ENCODE measurements at places on chromosomes 2 and 18. TPM values are rescaled to one million over a fixed set of nuclear protein-coding genes. Genes with fewer than 3 reads are reported as not detected.

The TMEFF2 gene
- total RNA-seq = not detected

The TUBA3E gene
- not detected for total RNA-seq

The NOL4 gene
- total RNA-seq = not detected

The SCTR gene
- not detected for total RNA-seq

The IAH1 gene
- 86.0 TPM for total RNA-seq

DNA sequence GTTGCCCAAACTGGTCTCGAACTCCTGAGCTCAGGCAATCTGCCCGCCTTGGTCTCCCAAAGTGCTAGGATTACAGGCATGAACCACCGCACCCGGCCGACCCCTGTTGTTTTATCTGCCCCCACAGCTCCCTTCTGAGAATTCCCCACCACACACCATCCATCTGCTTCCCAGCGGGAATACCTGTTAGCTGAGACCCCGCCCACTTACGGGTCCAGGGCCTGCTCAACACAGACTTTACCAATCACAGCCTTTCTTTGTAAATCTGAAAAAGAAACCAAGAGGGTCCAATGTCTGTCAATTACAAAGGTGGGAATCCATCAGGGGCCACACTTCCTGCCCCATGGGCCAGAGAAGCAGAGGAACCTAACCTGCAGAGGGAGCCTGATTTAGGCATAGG is 14.2 kb upstream of the CABLES1 start:
- no peaks in the 10 kb centered on the region for H3K27me3 ChIP-seq
- no peak overlapping the region for H3K27ac ChIP-seq
- DNase-seq = no peak
- H3K4me3 ChIP-seq = no peak overlapping the region
- no peaks in the 10 kb centered on the region for H3K4me1 ChIP-seq

GRCh38 chr2:172806996-172807395 is 71.4 kb downstream of the RAPGEF4 start:
- no peak overlapping the region for H3K27ac ChIP-seq
- no peaks in the 10 kb centered on the region for H3K27me3 ChIP-seq
- DNase-seq = no peak
- H3K36me3 ChIP-seq = no peaks in the 10 kb centered on the region
- H3K4me1 ChIP-seq = no peaks in the 10 kb centered on the region

GRCh38 chr2:54444503-54444902 is 11.6 kb upstream of the SPTBN1 start:
- no peaks in the 10 kb centered on the region for H3K4me1 ChIP-seq
- DNase-seq = no peak
- H3K27ac ChIP-seq = no peak overlapping the region
- H3K36me3 ChIP-seq = no peaks in the 10 kb centered on the region

GRCh38 chr2:236178890-236179235 is 10.7 kb upstream of the GBX2 start:
- H3K27me3 ChIP-seq = peaks cover 23% of the 10 kb centered on the region
- DNase-seq = no peak
- peaks cover 9% of the 10 kb centered on the region for H3K4me1 ChIP-seq
- no peak overlapping the region for H3K27ac ChIP-seq

DNA sequence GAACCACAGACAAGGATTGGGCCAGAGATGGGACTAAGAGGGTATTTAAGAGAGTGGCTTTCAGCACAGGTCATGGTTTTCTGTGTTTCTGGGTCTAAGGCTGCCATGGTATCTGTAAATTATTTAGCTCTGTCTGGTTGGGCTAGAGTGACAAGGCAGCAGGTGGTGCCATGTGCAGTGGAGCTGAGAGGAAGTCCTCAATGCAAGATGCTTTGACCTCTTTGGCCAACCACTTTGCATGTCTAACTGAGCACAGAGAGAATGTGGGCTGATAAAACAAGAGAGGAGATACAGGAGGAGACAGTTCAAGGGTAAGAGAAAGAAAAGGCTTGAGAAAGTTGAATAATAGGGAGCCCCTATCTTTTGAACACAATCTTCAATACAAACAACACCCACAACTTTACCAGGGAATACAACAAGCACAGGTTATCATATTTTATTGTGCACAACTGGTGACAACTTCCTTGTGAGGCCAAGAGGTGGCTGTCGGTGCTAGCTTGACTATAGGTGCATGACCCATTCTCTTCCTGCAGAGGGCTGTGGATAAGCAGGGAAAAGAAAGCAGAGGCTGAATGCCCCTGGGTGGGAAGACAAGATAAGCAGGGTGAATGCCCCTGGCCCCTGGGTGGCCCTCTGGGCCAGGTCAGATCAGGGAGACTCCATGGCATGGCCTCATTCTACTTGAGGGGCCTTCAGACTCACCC is 12.3 kb downstream of the FLACC1 start:
- H3K4me3 ChIP-seq = no peak overlapping the region
- H3K4me1 ChIP-seq = no peaks in the 10 kb centered on the region

- H3K4me1 ChIP-seq = no peaks in the 10 kb centered on the region
- no peaks in the 10 kb centered on the region for H3K36me3 ChIP-seq
- no peak overlapping the region for H3K4me3 ChIP-seq
- no peaks in the 10 kb centered on the region for H3K27me3 ChIP-seq
These were observed 136.7 kb upstream of the CAVIN2 start for GRCh38 chr2:191983591-191983990.

DNA sequence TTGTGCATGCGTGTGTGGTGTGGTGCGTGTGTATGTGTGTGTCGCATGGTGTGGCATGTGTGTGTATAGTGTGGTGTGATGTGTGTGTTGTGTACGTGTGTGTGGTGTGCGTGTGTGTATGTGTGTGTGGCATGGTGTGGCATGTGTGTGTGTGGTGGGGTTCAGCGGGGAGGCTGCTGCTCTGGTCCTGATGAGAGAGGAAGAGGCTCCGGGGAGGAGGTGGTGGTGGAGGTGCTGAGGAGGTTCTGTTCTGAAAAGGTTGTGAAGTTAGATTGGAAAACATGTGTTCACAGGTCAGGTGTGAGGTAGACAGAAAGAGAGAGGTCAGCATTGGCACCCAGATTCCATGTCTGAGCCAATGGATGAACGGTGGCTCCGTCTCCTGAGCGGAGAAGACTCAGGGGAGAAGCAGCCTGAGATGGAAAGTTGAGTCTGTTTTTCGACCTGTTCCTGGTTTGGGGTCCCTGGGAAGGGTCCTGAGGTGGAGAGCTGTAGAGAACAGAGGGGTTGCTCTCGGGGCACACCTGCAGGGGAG is 67.2 kb upstream of the HDAC4 start:
- H3K4me3 ChIP-seq = no peak overlapping the region
- no peaks in the 10 kb centered on the region for H3K4me1 ChIP-seq
- H3K27me3 ChIP-seq = no peaks in the 10 kb centered on the region
- no peak for DNase-seq
- no peaks in the 10 kb centered on the region for H3K36me3 ChIP-seq
- no peak overlapping the region for H3K27ac ChIP-seq

GRCh38 chr2:120118018-120118417 is 105.1 kb downstream of the EPB41L5 start:
- no peaks in the 10 kb centered on the region for H3K4me1 ChIP-seq
- H3K27ac ChIP-seq = no peak overlapping the region
- H3K36me3 ChIP-seq = no peaks in the 10 kb centered on the region

- H3K27ac ChIP-seq = peak overlapping the region; percentile 38
These were observed 29.3 kb upstream of the LBH start for GRCh38 chr2:30201990-30202389.

GRCh38 chr18:58590254-58590653 is 38.6 kb downstream of the ALPK2 start:
- no peak overlapping the region for H3K27ac ChIP-seq
- H3K4me1 ChIP-seq = no peaks in the 10 kb centered on the region
- H3K27me3 ChIP-seq = no peaks in the 10 kb centered on the region
- no peak for DNase-seq

DNA sequence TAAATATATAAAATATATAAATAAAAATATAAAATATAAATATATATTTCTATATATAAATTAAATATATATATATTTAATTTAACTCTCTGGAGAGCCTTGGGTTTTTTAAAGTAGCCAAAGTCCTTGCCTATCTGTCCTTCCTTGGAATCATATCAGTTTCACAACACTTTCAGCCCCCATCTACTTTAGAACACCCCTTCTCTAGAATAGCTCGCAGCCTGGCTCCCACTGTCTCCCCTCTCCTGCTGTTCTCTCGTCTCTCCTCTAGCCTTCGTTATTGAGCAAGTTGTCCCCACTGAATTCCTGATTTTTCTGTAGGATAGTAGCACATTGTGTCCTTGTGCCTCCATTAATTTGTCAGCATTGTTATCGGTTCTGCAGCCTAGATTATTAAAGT is 677.0 kb downstream of the RNF144A start:
- H3K27ac ChIP-seq = no peak overlapping the region
- no peaks in the 10 kb centered on the region for H3K27me3 ChIP-seq
- no peak for DNase-seq
- no peak overlapping the region for H3K4me3 ChIP-seq
- no peaks in the 10 kb centered on the region for H3K36me3 ChIP-seq
- H3K4me1 ChIP-seq = no peaks in the 10 kb centered on the region

DNA sequence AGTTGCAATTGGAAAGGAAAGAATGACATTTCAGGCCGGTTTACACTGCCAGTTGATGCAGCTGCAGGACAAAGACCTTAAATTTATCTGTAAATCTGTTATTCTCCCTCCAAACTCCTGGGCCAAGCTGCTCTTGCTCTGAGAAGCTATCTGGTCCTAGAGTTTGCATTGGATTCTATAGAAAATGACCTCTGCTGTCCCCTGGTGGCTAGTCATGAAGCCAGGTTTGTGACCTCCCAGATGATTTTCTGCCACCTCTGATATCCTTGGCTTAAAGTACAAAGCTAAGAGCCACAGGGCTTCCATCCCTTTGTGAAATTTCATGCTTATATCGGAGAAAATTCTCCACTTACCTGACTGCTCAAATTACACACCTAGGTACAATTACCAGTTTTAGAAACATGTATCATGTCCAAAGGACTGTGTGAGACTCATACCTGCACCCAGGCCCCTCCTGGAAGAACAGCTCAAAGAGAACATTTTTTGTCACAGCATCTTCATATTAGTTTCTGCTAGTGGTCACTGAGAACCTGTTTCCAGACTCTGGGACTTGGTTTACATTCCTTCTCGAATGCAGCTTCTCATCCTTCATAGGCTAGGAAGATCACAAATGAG is 28.9 kb upstream of the IER3IP1 start:
- no peaks in the 10 kb centered on the region for H3K4me1 ChIP-seq
- H3K27me3 ChIP-seq = no peaks in the 10 kb centered on the region
- H3K4me3 ChIP-seq = no peak overlapping the region

DNA sequence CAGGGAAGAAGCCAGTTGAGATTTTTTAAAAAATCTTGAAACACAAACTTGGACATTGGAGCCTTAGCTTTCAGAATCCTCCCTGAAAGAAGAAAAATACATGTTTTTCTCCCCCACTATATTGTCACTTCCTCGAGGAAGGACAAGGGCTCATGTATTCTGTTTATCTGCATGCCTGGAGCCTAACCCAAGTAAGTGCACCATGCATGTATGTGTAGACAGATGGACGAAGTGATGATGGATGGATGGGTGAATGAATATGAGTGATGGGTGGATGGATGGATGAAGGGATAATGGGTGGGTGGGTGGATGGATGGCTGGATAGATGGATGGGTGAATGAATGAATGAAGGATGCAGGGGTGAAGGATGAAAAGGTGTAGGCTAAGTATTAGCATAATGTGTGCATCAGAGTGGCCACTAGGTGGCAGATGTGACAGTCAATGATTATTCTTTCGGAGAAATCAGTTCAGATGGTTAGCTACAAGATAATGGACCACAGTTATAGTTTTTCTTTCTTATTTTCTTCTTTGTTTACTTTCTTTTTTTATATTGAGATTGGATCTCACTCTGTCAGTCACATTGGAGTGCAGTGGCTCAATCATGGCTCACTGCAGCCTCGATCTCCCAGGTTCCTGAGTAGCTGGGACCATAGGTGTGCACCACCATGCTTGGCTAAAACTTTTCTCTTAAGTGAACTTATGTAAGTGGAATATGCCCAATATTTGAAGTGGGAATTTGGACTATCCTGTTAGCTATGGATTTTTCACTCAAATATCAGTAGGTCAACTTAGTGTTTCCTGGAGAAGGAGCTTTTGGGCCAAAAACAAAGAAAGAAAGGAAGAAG is 18.5 kb upstream of the CCDC93 start:
- no peaks in the 10 kb centered on the region for H3K4me1 ChIP-seq
- no peak overlapping the region for H3K4me3 ChIP-seq
- no peak overlapping the region for H3K27ac ChIP-seq
- DNase-seq = no peak
- no peaks in the 10 kb centered on the region for H3K36me3 ChIP-seq

DNA sequence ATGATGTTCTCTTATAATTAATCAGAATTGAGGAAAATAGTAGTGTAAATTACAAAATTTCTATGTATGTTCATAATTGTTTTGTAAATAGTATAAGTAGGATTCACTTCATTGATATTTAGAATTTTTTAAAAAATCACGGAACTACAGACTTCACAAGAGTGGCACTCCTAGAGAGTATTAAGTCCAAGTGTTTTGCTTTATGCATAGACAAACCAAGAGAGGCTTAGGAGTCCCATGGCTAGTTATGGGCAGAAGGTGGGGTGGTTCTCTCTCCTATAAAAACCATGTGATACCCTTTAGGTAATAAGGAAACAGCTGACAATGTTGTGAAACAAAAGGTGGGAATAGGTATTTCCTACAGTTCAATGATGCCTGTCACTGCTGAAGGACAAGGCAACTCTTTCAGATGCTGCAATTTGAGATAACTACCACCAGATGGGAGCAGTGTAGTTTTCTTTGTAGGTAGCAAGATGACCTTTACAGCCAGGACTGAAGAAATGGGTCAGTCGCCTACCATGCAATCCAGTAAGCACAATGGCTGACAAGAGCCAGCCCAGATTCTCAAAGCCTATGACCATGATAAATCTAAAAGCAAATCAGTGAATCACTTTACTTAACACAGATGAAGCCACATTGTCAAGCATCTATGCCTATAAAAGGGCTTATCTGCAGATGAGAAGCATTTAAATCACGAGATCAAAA is 83.9 kb downstream of the AAK1 start:
- H3K36me3 ChIP-seq = no peaks in the 10 kb centered on the region
- DNase-seq = no peak
- no peaks in the 10 kb centered on the region for H3K4me1 ChIP-seq
- H3K27ac ChIP-seq = no peak overlapping the region
- H3K27me3 ChIP-seq = no peaks in the 10 kb centered on the region

- no peak overlapping the region for H3K4me3 ChIP-seq
- no peak overlapping the region for H3K27ac ChIP-seq
- no peak for DNase-seq
These were observed 339.5 kb upstream of the GCFC2 start for GRCh38 chr2:76050196-76050595.

DNA sequence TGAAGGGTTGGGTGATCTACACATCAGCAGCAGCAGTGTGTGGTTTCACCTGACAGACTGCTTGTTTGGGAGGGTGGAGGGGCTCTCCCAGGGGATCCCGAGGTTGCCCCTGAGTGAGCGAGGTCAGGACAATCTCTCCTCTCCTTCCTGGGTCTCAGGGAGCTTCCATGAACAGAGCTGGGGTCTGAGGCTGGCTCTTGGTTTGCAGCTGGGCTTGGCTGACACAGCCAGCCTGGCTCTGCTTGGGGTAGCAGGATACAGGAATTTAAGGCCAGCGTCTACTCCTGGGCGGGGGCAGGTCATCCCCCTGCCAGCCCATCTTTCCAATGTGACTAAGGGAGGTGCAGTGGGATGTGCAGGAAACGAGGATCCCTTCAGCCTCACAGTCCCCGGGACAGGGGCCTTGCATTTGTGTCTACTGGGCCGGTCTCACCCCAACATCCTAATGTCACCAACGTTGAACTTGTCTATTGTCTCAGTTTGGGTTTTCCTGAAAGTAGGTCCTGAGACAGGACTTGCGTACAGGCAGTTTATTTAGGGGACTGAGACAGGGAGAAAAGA is 262.6 kb upstream of the HDAC4 start:
- no peak overlapping the region for H3K4me3 ChIP-seq
- H3K36me3 ChIP-seq = no peaks in the 10 kb centered on the region
- no peaks in the 10 kb centered on the region for H3K27me3 ChIP-seq
- no peaks in the 10 kb centered on the region for H3K4me1 ChIP-seq
- H3K27ac ChIP-seq = no peak overlapping the region

GRCh38 chr2:170155022-170155722 is 22.8 kb upstream of the MYO3B start:
- DNase-seq = no peak
- H3K4me1 ChIP-seq = no peaks in the 10 kb centered on the region
- H3K4me3 ChIP-seq = no peak overlapping the region
- H3K27me3 ChIP-seq = no peaks in the 10 kb centered on the region

All from ascending aorta (tissue), 2 donors.